Left ventricle myocardium inferior (tissue), 1 donor: ENCODE measurements at places on chromosomes 5 and 9. TPM values are rescaled to one million over a fixed set of nuclear protein-coding genes. Genes with fewer than 3 reads are reported as not detected.
A peak's percentile ranks its signal among the peaks of the same experiment; 100 is the strongest.

GRCh38 chr5:33614039-33614438, 173.3 kb downstream of the TARS1 start:
- no peak for DNase-seq

GRCh38 chr9:87606841-87607521, 109.3 kb downstream of the DAPK1 start:
- no peak for DNase-seq

- DNase-seq: no peak
These were observed 12.2 kb upstream of the PDZD2 start for GRCh38 chr5:31626604-31627234.

DNA sequence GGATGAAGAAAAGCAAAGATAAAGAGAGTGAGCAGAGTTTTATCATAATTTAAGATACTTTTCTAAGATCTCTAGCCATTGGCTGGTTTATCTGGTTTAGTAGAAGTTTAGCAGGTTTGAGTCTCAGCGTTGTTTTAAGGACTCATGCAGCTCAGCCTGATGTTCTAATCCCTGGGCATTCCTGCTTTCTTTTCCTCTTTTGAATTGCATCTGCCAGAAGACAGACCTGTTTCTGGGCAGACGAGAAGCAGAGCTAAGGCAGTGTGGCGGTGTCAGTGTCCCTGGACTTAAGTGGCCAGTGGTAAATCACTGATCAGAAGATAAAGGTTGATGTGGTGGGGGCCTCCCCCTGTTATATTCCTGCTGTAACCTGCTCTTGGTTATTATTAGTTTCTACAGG, 138.6 kb downstream of the ADCY2 start:
- no peak for DNase-seq

DNA sequence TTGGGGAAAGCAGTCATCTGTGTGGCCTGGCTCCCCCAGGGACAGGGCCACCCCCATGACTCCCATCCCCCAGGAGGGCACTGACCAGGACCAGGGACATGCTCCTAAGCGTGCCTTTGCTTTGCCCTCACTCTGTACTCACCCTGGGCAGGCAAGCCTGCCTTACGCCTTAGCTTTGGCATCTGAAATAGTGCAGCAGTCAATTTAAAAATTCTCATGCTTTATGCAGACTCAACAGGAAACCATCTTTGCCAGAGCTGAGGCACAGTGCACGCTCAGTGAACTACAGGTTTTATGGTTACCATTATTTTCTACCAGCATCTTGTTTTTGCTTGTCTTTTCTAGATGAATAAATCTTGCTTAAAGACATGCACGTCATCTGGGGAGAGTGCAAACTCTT, 323.5 kb downstream of the IRX2 start:
- DNase-seq: no peak

Gene LARP1
- 148 TPM for total RNA-seq

DNA sequence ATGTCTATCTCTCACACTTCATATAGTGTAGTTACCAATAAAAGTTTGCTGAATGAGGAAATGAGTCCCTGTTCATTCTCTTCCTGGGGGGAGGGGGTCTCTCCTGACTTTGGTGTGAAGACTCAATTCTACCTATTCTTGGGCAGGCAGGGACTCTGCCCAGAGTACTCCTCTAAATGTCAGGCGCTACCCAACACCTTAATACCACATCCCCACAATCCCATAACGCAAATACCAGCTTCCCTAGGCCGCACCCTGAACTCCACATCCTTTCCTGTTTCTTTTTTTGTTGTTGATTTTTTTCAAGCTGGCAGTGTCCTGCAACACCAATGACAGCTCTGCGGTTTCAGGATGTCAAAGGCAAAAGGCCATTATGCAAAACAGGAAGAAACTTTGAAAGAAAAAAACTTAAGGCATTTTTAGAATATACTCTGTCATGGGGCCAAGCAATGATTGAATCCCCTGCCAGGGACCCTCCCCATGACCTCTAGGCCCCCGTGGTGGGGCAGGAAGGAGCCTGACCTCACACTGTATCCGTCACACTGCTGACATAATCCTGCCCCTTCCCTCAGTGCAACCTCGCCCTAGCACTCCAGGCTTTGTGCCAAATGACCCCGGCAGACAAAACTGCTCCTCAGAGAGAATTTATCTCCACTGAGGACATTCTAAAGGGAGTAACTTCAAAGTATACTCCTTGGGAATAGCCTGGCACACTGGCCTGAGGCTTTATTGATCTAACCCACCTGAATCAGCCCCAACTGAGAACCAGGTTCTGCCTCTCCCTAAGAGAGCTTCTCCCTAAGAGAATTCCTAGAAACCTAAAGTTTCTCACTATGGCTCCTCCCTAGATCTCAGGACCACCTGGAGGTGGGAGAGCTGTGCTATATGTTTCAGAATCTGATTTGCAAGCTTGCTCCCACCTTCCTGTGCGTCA, 8.0 kb downstream of the B4GALT1 start:
- DNase-seq: peak; percentile 83

- DNase-seq: no peak
These were observed 52.8 kb downstream of the VCAN start for GRCh38 chr5:83524345-83524744.

Gene LRRC19
- not detected for total RNA-seq

DNA sequence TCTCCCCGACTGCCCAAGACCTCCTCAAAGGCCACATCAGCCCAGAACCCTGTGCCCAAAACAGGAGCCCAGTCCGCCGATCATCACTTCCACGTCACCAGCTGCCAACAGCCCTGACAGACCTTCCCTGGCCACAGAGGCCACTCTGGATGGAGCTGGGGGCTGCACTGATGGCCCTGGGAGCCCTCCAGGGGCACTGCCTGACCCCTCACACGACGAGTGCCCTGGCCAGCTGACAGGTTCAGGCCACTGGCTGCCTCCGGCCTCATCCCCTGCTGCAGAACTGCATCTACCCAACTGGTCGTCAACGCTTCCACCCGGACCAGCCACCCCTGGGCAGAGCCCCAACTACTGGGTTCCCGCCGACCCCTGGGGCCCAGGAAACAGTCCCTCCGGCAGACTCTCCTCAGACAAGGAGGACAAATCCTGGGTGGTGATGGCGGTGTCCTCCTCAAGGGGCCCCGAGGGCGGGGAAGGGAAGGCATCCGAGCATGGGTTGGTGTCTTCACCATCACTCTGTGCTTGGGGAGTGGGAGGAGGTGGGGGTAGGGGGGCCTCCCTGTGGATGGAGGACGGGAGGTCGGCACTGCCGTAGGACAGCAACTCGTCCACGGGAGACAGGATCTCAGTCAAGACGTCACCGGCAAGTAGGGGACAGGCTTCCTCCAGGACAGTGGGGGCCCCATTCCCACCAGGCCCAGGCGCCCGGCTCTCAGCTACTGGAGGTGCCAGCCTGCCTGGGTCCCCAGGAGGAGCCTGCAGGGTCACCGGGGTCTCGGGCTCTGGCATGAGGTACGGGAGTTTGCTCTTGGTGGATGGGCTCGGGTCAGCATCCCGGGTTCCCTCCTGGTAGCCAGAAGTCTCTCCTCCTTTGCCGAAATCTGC, 7.9 kb upstream of the QSOX2 start:
- DNase-seq: no peak

DNA sequence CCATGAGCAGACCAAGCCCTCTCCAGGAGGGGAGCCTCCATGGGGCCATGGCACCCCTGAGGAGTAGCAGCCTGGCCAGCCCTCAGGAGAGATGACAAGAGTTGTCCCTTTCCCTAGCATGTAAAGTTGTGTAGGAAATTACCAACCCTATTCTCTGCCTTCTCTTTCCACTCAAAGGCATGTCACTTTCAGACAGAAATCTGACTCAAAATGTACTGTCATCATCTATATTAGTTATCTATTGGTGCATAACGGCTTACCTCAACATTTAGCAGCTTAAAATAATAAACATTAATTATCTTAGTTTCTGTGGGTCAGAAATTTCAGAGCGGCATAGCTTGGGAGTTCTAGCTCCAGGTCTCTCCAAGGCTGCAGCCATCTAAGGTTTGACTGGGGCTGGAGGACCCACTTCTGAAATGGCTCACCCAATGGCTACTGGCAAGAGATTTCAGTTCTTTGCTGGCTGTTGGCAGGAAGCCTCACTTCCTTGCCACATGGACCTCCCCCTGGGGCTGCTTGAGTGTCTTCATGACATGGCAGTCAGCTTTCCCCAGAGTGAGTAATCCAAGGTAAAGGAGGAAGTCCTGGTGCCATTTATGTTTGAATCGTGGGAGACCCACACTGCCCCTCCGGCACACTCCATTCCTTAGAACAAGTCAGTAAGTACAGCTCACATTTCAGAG, 632.3 kb downstream of the CCDC171 start:
- no peak for DNase-seq

DNA sequence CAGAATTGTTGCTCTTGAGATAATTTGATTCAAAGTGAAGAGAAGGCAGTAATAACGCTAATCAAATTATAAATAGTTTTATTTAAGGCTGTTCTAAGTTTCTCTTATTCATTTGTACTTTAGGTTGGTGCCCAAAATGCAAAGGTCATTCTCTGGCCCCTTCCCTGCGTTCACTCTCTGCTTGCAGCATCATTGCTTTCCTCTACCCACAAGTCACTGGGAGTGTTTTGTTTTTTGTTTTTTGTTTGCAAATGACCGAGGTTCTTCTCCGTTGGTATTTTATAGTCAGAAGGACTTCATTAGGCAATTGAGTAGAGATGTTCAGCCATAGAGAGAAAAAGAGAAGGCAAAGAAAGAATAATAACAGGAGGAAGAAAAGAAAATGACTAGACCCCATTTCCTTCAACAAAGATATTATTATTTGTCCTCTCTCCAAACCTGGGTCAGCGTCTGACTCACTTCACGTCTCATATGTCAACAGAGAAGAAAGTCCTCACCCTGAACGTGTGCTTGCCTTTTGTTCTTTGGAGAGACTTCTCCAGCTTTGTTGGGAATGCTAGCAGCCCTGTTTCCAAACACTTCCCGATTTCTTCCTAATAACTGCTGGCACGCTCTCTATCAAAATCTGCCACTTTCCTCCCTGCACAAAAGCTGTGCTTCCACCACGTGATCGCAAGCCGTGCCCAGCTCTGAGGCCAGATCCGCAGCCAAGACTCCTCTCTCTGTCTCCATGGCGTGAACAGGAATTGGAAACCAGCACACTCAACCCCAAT, 119.8 kb downstream of the EBF1 start:
- DNase-seq: peak; percentile 52

GRCh38 chr9:110191615-110192014, 16.3 kb downstream of the C9orf152 start:
- DNase-seq: no peak

DNA sequence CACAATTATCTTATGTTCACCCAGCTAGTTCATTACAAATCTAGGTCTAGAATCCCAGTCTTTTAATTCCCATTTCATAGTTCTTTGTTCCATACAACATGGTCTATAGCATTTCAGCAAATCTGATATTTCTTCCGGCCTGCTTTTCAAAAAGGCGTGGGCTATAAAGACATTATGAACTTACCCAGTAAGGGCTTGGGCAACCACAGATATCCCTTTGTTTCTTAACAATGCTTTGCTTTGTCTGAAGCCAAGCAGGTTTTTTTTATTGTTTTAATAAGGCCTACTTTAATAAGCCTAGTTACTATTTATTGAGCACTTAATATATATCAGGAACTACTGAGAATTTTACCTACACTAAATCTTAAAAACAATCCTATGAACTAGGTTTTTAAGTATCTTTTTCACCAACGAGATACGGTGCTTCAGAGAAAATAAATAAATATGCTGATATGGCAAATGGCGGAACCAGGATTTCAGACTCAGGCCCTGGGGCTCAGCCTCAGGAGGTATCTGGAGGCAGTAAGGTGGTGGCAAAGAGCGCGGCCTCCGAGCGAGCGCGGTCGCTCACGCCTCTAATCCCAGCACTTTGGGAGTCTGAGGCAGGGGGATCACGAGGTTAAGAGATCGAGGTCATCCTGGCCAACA, 29.7 kb downstream of the PCA3 start:
- no peak for DNase-seq

Gene FOXD1
- 0.19 TPM for total RNA-seq

DNA sequence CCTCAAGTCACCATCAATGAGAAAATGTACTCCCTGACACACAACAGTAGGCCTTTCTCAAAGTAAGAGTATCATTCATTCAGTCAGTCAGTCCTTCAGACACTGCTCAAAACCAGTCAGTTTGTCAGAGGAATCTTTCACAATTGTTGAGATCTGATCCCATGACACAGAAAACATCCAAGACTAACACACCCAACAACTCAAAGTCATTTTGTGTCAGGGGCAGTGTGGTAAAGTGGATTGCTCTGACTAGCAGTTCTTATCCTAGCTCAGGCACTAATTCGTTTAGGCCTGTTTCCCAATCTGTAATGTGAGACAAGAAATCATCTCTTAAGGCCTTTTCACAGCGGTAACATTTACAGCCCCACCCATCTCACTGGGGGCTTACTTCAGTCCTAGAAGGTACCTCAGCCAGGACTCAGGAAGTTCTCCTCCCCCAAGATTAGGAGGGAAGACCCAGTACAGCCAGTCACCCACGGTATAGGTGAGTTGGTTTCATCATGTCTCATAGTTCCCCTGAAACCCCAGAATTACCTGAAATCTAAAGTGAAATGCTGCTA, 31.9 kb downstream of the SH3TC2 start:
- DNase-seq: no peak

DNA sequence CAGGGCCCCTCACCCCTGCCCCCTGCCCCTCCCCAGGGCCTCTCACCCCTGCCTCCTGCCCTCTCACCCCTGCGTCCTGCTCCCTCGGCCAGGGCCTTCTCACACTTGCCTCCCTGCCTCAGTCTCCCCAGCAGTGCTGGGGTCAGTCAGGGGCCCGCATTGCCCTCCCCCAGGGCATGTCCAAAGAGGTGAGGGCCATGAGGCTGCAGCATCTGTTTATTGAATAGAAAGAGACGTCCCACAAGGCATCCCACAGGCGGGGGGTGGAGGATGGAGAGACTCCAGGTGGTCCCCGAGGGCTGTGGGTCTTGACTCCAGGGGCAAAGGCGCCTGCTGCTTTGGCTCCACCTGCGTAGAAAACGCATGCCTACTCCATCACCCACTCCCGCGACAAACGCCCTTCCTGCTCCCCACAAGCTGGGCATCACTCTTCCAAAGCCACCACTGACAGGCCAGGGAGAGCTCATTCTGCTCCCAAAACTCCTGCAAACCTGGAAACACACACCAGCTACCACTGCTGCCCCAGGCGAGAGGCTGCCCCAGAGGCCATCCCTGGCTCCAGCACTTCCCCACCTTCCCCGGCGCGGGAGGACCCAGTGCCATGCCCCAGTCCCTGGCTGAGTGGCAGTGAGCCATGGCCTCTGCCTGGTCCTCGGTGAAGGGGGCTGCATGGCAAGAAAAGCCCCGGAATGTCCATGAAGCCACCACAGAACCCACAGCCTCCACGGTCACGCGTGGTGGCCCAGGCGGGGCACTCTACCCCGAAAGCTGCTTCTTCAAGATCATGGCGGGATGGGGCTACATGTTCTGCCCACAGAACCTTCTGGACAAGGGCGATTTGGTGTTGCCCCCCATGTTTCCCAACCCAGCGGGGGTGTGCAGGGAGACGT, 1.6 kb upstream of the LCN8 start:
- DNase-seq: no peak

DNA sequence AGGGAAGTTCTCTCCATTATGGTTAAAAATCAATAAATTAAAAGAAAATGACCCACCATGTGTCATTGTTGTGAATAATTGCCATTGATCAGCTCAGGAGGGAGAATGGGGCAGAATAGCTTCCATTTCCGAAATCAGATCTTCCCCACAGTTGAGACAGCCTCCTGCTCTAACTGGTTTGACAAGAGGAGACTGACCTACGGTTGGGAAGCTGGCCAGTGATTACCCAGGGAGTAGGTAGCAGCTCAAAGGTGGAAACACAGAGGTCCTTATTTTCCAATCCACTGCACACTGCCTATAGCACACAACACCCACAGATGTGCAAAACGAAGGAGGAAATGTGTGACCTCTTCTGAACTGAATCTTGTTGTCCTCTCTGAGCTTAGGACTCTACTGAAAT, 69.0 kb upstream of the DAPK1 start:
- DNase-seq: no peak

GRCh38 chr5:93941897-93942296, 200.5 kb upstream of the POU5F2 start:
- DNase-seq: no peak

Gene SCGB3A2
- not detected for total RNA-seq
